OCI-LY7 (cell line): ENCODE measurements at places on chromosomes 2 and 18.

- no peak for DNase-seq
These were observed 70.7 kb downstream of the CABYR start for GRCh38 chr18:24209558-24209957.

GRCh38 chr18:61870151-61870550 is 22.7 kb downstream of the RNF152 start:
- no peak for DNase-seq

DNA sequence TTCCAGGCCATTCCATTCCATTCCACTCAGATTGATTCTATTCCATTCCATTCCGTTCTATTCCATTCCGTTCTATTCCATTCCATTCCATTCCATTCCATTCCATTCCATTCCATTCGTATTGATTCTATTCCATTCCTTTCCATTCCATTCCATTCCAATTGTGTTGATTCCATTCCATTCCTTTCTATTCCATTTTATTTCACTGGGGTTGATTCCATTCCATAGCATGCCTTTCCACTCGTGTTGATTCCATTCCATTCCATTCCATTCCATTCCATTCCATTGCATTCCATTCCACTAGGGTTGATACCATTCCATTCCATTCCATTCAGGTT is 1142.3 kb downstream of the RPIA start:
- no peak for DNase-seq

GRCh38 chr2:130252880-130253645 is 54.8 kb upstream of the TUBA3E start:
- no peak for DNase-seq

DNA sequence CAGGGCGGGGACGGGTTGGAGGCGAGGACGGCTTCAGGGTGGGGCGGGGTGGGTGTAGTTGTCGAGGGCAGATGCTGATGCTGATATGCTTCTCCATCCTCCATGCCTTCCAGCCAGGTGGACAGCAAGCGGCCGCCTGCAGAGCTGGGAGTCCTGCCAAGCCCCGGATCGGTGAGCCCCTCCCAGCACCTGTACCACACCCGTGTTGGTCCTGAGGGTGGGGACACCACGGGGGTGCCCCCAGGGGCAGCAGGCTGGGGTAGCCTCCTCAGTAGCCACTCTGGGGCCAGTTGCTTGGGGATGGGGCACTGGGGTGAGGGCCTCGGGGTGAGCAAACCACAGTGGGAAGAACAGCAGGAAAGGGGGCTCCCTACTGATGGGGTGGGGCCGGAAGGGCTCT is 2.6 kb downstream of the ANO7 start:
- DNase-seq, result no peak

GRCh38 chr2:30998672-30999071 is 139.6 kb downstream of the GALNT14 start:
- DNase-seq, result no peak

DNA sequence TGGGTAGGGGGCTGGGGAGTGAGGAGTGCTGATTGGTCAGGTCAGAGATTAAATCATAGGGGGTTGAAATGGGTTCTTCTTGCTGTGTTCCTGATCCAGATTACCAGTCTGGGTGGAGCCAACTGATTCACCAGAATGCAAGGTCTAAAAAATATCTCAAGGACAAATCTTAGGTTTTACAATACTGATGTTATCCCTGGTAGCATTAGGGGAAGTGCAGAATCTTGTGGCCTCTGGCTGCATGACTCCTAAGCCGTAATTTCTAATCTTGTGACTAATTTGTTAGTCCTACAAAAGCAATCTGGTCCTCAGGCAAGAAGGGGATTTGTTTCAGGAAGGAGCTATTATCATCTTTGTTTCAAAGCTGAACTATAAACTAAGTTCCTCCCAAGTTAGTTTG is 289.2 kb upstream of the KYNU start:
- no peak for DNase-seq
